ENCODE measurements at places on chromosomes 3 and 15.

GRCh38 chr3:157498371-157498770 is 4.8 kb downstream of the VEPH1 start:
- no peak for DNase-seq

- no peak for DNase-seq
These were observed 60.8 kb downstream of the KAT2B start for GRCh38 chr3:20101041-20101440.

DNA sequence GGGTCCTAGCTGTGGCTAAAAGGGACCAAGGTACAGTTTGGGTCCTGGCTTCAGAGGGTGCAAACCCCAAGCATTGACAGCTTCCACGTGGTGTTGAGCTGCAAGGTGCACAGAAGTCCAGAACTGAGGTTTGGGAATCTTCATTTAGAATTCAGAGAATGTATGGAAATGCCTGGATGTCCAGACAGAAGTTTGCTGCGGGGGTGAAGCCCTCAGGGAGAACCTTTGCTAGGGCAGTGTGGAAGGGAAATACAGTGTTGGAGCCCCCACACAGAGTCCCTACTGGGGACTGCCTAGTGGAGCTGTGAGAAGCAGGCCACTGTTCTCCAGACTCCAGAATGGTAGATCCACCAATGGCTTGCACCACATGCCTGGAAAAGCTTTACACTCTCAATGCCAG is 17.9 kb downstream of the RNF13 start:
- DNase-seq: no peak

- DNase-seq: no peak
These were observed 486 bp downstream of the SAMMSON start for GRCh38 chr3:70000028-70000410.

DNA sequence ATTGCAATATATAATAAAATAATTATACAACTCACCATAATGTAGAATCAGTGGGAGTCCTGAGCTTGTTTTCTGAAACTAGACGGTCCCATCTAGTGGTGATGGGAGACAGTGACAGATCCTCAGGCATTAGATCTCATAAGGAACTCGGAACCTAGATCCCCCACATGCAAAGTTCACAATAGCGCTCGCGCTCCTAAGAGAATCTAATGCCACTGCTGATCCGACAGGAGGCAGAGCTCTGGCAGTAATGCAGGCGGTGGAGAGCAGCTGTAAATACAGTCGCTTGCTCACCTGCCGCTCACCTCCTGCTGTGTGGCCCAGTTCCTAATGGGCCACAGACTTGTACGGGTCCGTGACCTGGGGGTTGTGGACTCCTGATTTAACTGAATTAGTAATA is 87.8 kb downstream of the P3H2 start:
- no peak for DNase-seq

- no peak for DNase-seq
These were observed 1.5 kb upstream of the ISLR start for GRCh38 chr15:74171965-74172541.

DNA sequence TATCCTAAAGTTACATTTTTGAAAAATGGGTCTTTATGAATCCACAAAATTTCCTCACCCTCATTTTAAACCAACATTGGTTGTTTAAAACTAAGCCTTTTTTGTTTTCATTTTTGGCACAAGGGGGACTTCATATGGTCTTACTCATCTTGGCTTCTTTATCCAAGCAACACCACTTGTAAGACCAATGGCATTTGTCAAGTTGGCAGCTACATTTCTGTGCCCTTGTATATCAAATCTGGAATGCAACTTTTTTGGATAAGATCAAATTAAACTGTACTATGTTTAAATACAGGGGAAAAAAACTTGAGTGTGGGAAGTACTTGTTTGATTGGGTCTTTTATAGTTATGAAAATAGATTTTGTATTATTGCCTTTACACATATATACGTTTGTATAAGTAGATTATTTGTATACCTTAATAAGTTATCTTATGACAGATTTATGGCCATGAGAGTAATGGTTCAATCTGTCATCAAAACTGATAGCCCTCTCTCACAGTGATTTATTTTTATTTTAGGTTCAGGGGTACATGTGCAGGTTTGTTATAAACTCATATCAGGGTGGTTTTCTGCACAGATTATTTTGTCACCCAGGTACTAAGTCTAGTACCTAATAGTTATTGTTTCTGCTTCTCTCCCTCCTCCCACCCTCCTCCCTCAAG is 43.4 kb downstream of the GPR160 start:
- no peak for DNase-seq

DNA sequence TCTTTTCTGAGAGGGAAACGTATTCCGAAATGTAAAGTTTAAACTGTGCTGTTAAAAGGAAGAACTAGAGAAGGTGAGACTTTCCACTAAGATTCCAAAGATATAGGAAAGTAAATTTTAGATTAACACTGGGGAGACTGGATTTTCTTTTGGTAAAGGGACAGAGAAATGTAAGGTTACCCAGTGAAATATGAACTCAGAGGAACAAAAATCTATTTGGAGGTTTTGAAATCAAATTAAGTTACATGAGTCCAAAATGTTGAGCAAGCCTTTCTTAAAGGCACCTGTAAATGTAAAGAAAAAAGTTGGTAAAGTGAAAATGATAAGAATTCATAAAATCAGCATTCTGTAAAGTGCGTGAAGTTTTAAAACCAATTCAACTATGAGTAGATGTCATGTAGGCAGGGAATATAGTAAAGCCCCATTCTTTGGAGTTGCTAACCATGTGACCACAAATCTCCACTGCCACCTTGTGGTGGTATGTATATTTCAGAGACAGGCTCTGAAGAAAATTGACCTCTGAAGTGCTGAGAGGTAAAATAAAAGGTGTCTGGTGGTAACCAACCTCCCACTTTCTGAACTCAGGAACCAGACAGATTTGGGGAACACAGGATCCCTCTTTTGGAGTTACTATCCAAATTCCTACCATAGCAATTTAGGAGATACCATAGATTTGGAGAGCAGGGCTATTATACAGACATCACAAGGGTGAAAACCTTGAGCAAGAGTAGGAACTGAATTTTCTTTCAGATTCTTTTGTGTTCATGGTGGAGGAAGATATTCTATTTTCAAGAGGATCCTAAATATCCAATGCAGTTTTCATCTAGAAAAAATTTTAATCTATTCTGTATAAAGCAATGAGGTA is 215.3 kb downstream of the ROBO2 start:
- no peak for DNase-seq

GRCh38 chr3:183193762-183194689 is 31.5 kb upstream of the LAMP3 start:
- DNase-seq: no peak

DNA sequence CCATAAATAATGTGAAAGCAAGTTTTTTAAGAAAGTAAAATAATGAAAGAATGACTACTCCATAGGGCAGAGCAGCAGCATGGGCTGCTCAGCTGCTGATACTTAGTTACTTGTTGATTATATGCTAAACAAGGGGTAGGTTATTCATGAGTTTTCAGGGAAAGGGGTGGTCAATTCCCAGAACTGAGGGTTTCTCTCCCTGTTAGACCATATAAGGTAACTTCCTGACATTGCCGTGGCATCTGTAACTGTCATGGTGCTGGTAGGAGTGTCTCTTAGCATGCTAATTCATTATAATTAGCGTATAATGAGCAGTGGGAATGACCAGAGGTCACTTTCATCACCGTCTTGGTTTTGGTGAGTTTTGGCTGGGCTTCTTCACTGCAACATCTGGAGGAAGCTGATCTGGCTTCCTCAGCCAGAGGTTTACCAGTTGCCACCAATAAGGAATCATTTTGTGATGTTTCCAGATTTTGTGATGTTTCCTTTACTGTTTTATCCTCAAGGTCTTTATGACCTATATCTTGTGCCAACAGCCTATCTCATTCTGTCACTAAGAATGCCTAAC is 121.8 kb upstream of the CHL1 start:
- DNase-seq: no peak

- DNase-seq: no peak
These were observed 835.4 kb upstream of the GBE1 start for GRCh38 chr3:82596805-82597204.

All from activated T-cell treated with anti-CD3 and anti-CD28 coated beads for 1 hour (primary cell).